Stimulated activated CD4-positive, alpha-beta T cell treated with anti-CD3 and anti-CD28 coated beads, Interleukin-4, amount 100 ng/mL, for 24 hours (primary cell): ENCODE measurements at places on chromosomes 12 and 14.

DNA sequence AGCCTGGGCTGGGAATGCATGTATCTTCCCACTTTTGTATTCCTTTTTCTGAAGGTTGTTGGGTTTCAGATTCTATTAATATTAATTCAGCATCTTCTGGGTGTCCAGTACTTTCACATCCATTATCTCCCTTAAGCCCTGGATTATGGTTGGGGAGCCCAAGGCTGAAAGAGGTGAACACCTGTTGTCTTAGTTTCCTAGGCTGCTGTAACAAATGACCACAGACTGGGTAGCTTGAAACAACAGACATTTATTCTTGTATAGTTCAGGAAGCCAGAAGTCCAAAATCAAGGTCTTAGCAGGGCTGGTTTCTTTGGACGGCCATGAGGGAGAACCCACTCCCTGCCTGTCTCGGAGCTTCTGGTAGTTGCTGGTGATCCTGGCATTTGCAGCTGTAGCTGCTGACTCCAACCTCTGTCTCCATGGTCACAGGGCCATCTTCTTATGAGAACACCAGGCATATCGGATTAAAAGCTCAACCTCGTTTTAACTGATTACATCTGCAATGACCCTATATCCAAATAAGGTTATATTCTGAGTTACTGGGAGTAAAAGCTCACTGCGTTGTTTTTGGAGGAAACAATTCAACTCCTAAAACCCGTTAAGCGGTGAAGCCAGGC, 68.2 kb upstream of the CLMN start:
- no peak for DNase-seq

- DNase-seq = no peak
These were observed 150.4 kb upstream of the TMEM132C start for GRCh38 chr12:128116537-128116936.

DNA sequence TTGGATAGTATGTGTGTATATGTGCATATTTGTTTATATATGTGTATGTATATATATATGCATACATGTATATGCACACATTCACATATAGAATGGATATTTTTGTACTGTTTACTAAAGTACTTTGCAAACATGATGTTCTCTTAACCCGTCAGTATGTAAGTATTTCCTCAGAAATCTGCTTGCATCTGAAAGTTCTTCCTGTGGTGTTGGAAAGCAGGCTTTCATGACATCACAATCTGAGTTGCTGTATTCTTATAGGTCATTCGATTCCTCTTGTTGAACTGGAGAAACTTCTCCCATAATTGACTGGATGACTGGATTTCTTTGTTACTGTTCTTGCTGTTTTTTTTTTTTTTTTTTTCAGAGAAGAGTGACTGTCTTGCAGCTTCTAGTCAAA, 29.1 kb downstream of the GABARAPL1 start:
- no peak for DNase-seq

DNA sequence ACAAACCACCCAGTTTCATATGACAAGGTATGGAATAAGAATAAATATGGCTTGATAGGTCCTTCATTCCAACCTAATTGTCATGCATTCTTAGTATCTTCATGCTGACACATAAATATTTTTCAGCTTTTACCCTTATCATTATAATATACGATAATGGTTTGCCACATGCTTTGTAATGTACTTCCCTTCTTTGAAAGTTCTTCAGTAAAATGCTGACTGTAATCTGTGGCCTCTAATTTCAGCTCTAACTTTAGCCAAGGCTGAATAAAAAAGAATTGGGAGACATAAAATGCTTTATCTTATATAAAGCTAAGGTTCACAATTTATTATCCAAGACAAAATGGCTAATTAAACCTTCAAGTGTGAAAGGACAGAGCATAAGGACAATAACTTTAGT, 2.6 kb upstream of the MAP4K5 start:
- DNase-seq = no peak

DNA sequence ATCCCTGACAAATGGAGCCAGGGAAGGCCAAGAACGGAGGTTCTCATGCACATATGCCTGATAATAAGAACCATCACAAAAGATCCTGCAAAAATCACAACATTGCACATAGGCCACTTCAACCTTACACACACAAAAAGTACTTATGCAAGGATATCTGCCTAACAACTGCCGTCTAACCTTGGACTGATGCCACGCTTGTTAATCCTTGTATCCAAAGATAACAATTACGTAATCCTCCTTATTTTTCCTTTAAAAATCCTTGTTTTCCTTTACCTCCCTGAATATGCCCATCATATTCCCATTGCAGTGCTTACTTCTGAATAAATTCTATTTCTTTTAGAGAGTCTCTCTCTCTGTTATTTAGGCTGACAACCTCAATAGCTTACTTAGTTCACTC, 59.5 kb downstream of the TMEM116 start:
- no peak for DNase-seq

- DNase-seq = no peak
These were observed 499.3 kb downstream of the TMEM132D start for GRCh38 chr12:129404556-129404955.
